Stimulated activated CD4-positive, alpha-beta T cell treated with anti-CD3 and anti-CD28 coated beads, TNF-alpha, amount 100 ng/mL, for 24 hours (primary cell): ENCODE measurements at places on chromosomes 2 and 18.

DNA sequence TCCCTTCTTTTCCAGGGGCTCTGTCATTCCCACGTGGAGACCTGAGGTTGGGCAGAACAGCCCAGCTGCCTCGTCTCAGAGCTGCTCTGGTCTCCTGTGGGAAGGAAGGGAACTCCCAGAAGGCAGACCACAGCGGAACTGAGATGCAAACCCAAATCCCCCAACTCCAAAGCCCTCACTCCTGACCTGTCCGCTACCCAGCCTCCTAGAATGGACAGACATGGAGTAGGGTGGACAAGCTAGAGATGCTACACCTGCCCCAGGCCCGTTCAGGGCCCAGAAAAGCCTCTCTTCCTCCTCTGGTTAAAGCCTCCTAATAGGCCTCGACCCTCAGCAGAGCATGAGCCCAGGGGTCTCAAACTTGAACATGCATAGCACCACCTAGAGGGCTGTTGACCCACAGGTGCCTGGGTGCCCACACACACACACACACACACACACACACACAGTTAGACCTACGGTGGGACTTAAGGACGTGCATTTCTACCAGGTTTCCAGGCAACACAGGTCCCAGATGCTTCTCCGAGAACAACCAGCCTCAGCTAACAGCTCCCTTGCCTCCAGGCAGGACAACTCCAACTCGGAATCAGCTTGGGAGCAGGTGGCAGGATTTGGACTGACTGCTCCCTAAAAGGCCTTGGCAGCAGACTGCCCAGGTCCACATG is 93.5 kb downstream of the TNS1 start:
- no peak for DNase-seq

DNA sequence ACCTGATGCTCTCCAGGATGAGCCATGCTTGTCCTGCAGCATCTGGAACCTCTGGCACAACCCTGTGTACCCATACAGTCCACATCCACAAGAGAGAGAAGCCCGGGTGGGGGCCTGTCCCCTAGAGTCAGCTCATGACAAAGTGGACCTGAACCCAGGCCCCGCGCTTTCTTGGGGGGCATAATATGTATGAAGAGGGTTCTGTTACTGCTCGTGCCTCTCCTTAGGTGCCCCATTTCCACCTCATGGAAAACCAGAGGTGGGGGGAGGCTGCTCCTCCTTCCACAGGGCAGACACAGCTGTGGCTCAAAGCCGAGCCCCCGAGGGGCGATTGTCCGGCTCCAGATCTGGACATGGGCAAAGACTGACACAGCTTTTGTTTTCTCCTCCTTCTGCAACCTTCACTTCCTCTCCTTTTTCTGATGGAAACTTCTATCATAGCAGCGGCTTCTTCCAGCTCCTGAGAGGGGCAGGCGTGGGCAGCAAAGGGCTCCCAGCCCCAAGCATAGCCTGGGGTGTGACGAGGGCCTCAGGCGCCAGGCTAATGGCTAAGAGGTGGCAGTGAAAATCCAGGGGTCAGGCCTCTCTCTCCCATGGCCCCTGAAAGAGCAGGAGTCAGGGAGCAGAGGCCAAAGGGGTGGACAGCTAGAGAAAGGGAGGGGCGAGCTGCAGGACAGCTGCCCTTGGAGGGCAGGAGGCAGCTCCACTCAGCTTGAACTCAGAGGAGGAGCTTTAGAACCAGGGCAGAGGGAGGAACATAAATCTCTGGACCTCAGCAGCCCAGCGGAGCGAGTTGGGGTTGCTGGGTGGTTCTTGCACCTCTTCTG is 155.5 kb downstream of the ZFP36L2 start:
- DNase-seq = no peak

GRCh38 chr2:42810121-42810970 is 18.0 kb upstream of the HAAO start:
- DNase-seq = peak; percentile 93

GRCh38 chr2:85853499-85854165 is 35.2 kb downstream of the ST3GAL5 start:
- no peak for DNase-seq

DNA sequence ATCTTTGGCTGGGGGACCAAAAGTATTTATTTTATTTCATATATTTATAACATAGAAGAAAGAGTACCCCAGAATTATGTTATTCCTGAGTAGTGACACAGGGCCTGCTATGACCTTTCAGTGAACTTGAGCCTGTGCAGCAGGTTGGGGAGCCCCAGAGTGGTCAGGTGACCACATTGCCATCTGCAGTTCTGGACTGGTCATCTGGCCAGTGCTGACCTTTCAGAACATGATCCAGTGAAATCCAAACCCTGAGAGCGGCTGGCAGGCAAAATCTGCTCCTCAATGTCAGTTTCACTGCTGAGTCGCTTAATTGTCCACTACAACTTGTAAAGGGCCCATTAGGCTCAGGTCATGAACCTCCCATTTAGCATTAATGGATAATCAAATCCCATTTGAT is 336.7 kb upstream of the KCNH7 start:
- no peak for DNase-seq

DNA sequence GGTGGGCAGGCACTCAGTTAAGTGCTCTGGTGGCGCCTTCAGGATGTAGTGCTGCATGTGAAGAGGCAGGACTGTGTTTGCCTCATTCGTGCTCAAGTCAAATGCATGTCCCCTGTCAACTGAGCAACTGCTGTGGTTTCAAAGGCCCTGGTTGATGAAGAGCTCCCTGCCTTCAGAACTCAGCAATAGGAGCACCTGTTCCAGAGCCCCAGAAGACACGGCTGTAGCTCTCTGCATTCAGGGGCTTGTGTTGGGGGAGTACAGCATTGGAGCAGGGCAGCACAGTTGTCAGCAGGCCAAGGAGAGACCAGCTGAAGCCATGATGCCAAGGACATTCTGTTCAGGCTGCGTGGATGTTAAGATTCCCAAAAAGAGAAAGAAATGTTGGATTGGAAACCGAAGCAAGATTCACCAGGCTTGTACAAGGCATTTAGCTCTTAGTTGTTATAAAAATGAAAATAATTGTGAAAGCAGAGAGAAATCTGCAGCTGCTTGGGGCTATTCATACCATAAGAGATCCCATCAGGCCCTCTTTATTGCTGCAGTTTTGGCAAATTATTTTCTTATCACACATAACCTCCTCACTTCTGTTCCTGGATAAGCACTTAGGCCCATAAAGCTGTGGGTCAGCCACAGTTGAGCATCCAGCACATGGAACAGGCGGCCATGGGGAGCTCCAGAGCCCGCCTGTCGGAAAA is 252.4 kb upstream of the ZNF521 start:
- no peak for DNase-seq

GRCh38 chr2:120854014-120854620 is 118.4 kb downstream of the GLI2 start:
- DNase-seq = no peak

DNA sequence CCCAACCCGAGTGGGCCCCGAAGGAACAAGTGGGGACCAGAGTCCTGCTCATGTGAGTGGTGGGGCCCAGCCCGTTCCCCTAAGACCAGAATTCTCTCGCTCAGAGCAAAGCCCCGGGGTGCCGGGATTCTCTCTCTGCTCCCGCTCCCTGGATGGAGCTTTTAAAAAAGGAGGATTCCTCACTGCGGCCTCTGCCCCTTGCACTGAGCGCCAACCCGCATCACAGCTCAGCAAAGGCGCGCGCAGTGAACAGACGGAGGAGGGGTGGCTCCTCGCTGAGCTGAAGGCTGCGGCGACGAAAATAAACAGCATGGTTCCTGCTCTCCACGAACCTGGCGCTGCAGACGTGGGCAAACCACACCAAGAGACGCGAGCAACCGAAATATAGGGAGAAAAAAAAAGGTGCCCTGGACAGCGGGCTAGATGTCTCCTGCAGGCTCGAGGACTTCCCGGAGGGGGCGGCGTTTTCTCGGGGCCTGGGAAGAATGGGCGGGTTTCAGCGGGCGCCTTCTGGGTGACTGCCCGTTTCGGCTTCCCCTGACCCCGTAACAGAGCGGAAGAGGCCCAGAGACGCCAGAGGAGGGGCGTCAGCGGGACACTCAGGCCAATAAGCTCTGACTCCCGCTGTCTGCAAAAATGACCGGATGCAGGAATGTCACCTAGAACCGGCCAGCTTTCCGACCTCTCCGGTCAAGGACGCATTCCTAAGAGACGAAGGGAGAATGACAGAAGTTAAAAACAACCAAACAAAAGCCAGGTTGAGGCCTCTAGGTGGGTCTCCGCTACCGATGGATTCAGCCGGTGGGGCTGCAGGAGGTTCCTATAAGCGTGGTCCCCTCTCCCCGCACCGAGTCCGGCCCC is 819 bp upstream of the KLF11 start:
- DNase-seq = no peak

DNA sequence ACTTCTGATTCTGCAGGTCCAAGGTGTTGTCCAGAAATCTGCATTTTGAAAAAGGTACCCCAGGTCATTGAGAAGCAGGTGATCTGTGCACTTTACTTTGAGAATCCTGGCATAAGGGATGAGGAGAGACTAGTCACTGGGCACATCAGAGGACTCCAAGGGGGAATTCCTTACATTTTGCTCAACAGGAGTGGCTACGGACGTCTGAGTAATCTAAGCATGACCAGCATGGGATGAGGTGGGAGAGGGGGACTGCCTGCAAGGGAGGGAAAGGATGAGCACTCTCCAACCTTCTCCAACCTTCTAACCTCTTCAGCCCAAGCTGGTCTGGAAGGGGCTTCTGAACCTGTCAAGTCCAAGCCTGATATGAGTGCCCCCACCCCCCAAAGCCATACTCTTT is 55.5 kb downstream of the MARCHF4 start:
- DNase-seq = no peak

- DNase-seq = no peak
Measured at GRCh38 chr2:165161510-165161909, 42.3 kb downstream of the SCN3A start.

DNA sequence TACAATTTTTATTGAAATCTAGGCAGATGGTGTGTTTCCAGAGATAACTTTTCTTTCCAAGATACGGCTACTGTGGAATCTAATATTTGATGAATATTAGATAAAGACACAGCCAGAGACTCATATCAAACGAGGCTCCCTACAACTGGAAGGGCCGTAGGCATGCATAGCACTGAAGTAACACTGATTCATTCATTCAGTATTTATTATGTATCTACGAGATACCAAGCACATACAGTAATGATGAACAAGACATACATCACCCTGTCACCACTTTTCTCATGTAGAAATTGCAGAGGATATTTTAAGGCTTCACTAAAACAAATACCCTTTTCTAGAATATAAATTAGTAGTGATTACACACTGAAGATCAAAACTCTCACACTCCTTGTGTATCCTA is 74.5 kb downstream of the KCTD18 start:
- DNase-seq = no peak

- no peak for DNase-seq
Measured at GRCh38 chr2:74865770-74866674, 32.1 kb downstream of the HK2 start.

DNA sequence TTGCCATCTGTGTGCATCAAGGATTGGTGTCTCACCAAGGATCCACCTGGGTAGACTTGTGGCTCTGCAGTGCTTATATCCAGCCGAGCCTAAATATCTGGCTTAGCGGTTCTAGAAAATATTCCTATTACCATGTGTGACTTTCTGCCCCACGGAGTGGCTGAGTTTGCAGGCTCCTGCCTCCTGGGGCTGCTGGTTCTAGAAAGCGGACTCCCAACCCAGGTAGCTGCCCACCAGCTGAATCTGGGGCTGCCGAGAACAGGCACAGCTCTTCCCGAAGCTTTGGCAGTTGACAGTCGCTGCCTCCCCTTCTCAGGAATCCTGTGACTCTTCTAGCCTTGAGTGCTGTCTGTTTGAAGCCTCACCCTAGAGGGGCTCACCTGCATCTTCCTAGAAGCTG is 104.6 kb downstream of the TPGS2 start:
- no peak for DNase-seq

GRCh38 chr2:15738943-15739342 is 147.3 kb downstream of the DDX1 start:
- DNase-seq = no peak

DNA sequence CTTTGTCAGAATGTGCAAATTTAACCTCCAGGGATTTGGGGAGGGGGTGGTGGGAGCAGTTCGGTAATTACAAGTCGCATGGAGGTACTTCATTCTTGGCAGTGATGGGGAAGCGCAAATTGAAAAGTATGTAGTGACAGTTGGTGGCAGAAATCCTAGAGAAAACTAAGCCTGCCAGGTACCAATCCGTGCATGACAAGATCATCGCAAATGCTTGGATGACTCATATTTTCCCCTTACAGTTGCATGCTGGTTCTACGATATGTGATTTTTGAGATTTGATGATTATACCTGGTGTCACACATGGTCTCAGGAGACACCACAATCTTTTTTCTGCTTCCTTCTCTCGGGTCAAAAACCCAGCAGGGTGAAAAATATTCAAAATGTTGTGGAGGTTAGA is 479.7 kb upstream of the ID2 start:
- DNase-seq = no peak

- DNase-seq = no peak
Measured at GRCh38 chr2:229725716-229726574, 11.6 kb upstream of the DNER start.

GRCh38 chr2:197219636-197220035 is 90.9 kb downstream of the ANKRD44 start:
- DNase-seq = no peak

DNA sequence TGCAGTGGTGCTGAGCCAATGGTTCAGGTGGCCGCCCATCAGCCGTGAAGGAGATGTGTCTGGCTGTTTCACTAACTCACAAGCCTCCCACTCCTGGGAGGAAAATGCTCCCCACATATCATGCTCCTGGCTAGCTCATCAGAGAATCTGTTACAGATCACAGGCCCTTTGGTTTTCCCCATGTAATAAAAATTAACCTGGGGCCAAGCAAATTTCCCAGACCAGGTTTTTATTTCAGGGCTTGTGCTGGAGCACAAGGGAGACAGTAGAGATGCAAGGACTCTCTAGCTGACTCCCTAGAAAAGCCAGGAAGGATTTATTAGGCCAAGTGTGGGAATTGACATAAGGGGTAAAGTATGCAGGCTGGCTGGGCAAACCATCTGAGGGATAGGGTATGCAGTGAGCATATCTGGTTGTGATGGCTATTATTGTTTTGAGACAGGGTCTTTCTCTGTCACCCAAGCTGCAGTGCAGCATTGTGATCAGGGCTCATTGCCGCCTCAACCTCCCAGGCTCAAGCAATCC is 40.6 kb upstream of the CCBE1 start:
- DNase-seq = no peak

GRCh38 chr2:64493788-64494187 is 30.3 kb upstream of the AFTPH start:
- no peak for DNase-seq

- DNase-seq = no peak
Measured at GRCh38 chr2:78861546-78861945, 164.0 kb upstream of the REG3G start.

GRCh38 chr2:222693837-222694236 is 22.4 kb downstream of the MOGAT1 start:
- no peak for DNase-seq

- no peak for DNase-seq
Measured at GRCh38 chr2:212665948-212666347, 127.3 kb upstream of the ERBB4 start.

DNA sequence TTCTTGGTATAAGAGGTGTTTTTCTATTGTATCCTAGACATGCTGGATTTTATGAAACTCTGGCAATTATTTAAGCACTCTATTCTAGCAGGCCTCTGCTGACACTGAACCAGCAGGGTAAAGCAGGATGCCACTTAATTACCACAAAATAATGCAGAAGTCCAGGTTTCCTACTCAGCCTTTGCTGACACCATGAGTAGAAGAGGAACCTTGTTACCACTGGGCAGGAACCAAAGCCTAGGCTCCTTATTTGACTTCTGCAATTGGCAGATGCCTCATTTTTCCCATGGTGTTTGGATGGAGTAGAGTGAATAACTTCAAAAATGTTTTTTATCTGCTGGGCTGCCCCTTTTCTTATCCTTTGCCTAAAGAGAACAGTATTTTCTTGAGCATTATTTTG is 60.8 kb downstream of the THNSL2 start:
- DNase-seq = no peak
